ENCODE measurements at places on chromosomes 3 and 15.

GRCh38 chr3:12046406-12046805, 42.2 kb downstream of the SYN2 start:
- no peak for DNase-seq

DNA sequence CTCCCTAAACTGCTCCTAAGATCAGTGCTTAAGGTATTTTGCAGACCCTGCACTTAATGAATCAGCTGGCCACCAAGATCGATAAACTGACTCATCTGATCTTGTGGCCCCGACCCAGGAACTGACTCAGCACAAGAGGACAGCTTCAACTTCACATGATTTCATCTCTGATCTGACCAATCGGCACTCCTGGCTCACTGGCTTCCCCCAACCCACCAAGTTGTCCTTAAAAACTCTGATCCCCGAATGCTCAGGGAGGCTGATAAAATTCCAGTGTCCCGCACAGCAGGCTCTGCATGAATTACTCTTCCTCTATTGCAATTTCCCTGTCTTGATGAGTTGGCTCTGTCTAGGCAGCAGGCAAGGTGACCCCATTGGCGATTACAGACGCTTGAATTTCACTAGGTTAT, 13.5 kb downstream of the HTR3E start:
- DNase-seq, result no peak

- DNase-seq, result no peak
Measured at GRCh38 chr3:157092230-157092629, 67.7 kb downstream of the CCNL1 start.

DNA sequence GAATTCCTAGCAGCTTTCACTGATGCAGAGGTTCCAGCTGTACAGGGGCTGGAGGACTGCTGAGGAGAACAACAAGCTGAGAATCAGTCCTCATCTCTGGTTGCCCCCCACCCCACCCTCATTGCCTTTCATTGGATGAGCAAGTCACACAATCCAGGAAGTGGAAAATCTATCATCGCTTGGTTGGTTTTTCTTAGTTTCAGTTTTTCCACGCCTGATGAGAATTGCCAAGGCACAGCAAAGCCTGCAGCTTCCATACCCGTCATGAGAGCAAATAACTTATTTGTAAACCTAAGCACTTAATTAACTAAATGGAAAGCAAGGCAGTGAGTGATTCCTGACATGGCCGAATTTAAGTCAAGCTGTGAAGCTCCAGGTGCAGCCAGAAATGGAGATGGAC, 21.4 kb upstream of the LIPC start:
- DNase-seq, result no peak

- DNase-seq, result no peak
Measured at GRCh38 chr3:190552969-190553759, 39.3 kb downstream of the IL1RAP start.

DNA sequence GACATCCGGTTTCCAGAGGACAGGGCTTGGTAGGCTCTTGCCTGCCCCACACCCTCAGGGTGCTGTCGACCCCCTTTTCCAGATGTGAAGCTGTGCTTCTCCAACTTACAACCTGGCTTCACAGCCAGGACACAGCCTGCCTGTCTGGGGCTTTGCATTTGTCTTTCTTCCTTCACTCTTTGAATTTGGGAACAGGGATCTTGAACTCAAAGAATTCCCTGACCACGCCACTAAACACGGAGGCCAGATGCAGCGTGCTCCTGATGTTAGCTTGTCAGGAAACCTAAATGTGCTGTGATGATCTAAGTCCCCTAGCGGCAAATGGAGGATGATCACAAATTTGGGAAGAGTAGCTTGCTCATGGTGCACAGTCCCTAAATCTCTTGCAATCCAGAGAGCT, 244.8 kb upstream of the RGMA start:
- no peak for DNase-seq

DNA sequence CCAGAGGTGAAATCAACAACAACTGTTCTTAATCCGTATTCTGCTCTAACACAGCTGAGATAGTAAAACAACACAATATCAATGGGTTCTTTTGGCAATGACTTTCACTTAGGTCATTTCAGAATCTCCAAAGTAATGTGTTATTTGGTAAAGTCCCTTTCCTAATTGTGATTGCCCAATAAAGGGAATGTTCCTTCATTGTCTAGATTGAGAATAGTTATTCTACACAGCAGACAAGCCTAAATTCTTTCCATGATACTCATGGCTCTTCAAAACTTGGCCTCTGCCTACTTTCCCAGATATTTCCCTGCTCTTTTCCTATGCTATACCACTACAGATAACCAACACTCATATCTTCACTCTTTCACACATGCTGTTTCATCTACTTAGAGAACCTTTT, 219.8 kb downstream of the FMN1 start:
- DNase-seq, result no peak

DNA sequence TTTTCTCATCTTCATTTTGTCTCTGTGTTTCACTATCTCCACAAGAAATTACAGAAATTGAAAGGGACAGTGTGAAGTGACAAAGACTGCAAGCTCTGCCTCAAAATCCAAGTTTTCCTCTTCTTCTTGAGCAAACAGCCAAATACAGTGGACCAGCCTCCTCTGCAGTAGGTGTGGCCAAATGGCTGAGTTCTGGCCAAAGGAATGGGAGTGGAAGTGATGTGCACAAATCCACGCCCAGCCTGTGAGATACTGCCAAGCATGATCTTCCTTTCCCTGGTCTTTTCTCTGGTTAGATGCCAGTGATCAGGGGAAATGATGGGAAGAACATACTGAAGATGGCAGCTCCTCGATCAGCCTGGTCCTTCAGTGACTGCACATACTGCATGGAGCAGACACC, 111.0 kb upstream of the CPNE4 start:
- DNase-seq, result no peak

GRCh38 chr15:52146261-52146660, 33.7 kb upstream of the BCL2L10 start:
- DNase-seq, result no peak

DNA sequence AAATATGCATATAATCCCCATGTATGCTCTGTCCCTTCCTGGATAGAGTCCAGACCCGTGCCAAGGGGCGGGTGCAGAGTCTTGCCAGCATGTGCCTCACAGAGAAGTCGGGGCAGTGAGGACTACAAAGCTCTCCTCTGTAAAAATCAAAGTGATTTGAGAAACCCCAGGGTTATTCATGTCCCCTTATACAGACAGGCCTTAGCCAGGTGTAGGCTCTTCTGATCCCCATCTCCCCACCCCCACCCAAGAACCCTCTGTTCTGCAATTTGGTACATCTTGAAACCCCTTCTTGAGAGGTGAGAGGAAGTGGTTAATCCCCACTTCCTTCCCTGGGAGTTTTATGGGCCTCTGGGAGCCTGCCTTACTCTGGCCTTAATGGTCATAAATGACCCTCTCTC, 24.7 kb downstream of the TRIM71 start:
- no peak for DNase-seq

- DNase-seq, result no peak
Measured at GRCh38 chr3:185702262-185703225, 116.4 kb downstream of the SENP2 start.

DNA sequence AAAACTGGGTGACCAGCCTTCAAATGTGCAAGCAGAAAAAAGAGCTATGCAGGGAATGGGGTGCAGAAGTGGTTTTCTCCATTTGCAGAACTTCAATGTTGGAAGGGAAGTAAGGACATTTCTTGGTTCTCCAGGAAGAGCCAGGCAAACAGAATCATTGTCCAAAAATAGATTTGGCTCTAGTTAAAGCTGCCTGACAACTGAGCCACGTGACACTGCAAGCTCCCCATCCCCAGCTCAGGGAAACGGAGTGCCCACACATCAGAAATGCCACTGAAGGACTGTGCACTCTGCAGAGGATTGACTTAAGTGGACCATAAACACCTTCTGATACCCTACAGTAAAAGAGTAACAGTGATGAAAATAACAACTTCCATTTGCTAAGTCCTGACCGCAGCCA, 195.6 kb upstream of the NSMCE3 start:
- no peak for DNase-seq

- no peak for DNase-seq
Measured at GRCh38 chr15:82044373-82045178, 1.2 kb downstream of the MEX3B start.

DNA sequence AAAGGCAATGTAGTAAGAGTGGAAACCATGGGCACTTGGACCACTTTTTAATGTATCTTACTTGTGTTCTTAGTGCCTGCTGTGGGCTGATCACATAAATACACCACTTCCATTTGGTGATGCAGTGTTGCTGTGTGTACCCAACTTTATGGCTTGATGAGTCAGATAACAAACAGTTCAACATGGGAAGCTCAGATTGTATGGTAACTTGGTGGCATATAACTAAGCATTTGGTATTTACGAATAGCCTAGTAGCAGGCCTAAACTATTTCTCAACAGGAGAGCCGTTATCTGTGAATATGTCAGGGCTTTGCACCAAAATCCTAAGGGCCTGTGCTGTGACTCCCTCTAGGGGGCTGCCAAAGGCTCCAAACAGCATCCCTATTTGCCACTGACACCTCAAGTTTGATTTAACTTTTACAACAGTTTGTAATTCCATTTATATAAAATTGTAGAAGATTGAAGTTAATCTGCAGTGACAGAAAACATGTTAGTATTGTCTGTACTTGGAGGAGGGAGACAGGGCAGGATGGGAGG, 640.4 kb upstream of the CADM2 start:
- DNase-seq, result no peak

DNA sequence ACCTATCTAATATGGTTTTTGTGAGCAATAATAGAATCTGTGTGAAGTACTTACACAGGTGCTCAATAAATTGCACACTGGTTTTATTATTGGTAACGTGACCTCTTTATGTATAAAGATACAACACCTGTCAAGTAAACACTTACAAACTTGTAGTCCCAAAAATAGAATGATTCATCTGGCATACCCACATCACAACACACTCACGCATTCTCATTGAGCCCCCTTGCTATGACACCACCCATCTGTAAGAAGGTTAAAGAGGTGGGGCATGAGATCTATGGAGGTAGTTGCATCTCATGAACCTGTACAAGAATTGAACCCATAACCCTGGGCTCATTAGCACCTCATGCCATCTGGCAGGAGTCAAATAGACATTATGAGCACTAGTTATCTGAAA, 134.9 kb upstream of the THBS1 start:
- no peak for DNase-seq

DNA sequence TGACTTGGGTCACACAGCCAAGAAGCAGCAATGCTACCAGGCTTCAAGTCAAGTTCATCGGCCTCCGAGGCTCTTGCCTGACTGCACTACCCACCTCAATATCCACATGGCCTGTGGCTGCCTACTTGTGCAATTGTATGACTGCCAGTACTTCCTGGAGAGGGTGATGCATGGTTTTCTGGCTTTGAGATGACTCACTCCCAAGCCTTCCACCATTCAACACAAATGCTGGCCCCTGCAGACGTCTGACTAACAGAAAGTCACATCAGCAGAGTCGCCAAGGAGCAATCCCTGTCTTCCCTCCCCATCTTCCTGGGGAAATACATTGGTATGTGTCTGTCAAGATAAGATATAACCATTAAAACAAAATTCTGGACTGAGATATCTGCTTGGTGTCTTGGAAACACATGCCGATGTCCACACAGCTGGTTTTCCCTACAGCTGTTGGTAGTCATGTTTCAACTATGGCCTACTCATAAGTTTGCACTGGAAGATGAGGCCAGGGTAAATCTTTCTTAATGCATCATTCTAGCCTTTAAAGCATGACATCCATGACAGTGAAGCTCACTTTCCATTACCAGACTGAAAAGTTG, 79.6 kb upstream of the SPATA12 start:
- DNase-seq, result no peak

DNA sequence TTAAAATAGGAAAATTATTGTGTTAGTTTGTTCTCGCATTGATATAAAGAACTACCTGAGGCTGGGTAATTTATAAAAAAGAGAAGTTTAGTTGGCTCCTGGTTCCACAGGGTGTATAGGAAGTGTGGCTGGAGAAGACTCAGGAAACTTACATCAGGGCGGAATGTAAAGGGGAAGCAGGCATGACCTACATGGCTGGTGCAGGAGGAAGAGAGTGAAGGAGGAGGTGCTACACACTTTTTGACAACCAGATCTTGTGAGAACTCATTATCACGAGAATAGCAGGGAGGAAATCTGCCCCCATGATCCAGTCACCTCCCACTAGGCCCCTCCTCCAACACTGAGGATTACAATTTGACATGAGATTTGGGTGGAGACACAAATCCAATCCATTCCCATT, 490.7 kb downstream of the RBMS3 start:
- no peak for DNase-seq

GRCh38 chr15:80536231-80536630, 132.0 kb downstream of the ARNT2 start:
- no peak for DNase-seq

DNA sequence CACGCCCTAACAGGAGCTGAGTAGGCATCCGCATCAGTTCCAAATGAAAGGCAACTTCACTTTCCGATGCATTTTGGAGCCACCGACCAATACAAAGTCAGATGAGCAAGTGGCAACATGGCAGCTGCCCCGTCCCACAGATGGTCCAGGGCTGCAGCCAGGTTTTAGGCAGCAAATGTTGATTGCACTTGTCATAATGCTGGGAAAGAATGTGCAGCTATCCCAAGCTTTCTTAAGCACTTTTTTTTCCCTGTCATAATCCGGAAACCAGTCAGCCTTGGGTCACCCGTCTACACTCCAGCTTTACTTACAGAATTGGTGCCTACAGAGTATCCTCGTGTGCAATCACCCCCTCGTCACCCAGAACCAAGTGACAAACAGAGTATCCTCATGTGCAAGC, 147.7 kb downstream of the CHSY1 start:
- DNase-seq, result no peak

- DNase-seq, result no peak
Measured at GRCh38 chr15:36152936-36153335, 426.5 kb upstream of the CDIN1 start.

- no peak for DNase-seq
Measured at GRCh38 chr3:129503471-129504291, 24.8 kb upstream of the RHO start.

DNA sequence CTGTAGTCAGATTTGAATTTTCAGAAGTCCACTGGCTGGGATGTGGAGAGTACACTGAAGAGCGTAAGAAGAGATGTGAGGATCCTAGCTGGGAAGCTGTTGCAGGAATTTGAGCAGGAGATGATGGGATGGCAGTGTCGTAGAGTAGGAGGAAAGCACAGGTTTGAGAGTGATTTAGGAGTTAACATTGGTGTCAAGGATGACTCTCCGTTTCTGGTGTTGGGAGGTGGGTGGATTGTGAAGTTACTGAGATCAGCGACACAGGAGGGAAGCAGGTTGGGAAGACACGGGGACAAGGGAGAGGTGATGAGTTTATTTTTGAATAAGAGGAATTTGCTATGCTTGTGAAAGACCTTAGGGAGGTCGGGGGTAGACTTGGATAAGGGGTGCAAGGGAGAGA, 434.2 kb upstream of the TPM1 start:
- DNase-seq, result no peak

DNA sequence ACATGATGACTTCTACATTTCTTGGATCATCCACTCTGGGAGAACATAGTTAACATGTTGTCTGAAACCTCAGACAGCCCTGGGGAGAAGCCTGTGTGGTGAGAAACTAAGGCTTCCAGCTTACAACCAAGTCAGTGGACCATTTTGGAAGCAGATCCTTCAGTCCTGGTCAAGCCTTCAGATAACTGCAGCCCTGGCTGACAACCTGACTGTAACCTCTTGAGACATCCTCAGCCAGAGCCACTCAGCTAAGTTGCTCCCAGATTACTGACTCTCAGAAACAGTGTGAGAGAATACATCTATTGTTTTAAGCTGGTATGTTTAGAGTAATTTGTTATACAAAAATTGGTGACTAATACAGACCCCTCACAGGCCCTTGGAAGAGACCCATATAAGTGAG, 50.9 kb upstream of the KPNA4 start:
- no peak for DNase-seq
